Amniotic epithelial cell (primary cell): ENCODE measurements at places on chromosomes 7 and 10.

- DNase-seq: peak; percentile 35
Observed at GRCh38 chr10:26855186-26855585, 5.6 kb downstream of the ABI1 start.

- no peak for DNase-seq
Observed at GRCh38 chr7:2886391-2886790, 42.3 kb upstream of the GNA12 start.

- DNase-seq: peak; percentile 80
Observed at GRCh38 chr10:490891-491571, 198.4 kb downstream of the DIP2C start.

DNA sequence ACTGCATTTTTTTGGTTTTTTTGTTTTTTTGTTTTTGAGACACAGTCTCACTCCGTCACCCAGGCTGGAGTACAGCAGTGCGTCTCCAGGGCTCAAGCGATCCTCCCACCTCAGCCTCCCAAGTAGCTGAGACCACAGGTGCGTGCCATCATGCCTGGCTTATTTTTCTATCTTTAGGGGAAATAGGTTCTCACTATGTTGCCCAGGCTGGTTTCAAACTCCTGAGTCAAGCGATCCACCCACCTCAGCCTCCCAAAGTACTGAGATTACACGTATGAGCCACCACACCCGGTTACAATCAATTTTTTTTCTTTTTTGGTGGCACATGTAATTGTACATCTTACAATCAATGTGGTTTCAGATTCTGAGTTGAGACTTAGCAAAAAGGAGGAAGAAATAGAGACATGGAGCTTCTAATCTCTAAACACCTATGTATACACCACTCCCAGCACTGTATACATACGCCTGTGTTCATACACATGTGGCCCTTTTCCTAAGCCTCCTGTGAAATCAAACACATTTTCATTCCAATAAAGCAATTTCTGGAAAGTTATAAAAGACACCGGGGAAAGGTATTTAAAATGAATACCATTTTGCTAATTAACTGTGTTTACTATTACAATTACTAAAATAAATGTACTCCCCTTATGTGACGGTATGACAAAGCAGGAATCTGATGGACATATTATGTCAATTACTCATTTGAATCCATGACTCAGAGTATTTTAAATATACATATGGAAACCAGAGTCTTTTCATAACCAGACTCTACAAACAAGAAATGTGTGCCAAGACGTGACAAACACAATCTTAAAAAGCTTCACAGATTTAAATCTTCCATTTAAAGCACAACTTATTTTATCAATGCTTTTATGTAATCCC, 40.9 kb downstream of the SMURF1 start:
- peak; percentile 43 for DNase-seq

DNA sequence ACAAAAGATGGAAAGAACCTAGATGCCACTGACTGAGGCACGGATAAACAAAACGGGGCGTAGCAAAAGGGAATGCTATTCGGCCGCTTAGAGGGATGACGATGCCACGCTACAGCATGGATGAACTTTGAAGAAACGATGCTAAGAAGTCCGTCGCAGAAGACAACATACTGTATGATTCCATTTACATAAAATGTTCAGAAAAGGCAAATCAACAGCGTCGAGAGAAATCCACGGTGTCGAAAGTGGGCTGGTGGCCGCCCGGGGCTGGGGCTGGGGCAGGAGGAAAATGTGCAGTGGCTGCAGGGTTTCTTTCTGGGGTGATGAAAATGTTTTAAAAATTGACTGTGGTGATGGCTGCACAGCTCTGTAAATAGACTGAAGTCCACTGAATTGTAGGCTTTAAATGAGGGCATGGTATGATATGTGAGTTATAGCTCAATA, 24.1 kb downstream of the GNA12 start:
- no peak for DNase-seq

DNA sequence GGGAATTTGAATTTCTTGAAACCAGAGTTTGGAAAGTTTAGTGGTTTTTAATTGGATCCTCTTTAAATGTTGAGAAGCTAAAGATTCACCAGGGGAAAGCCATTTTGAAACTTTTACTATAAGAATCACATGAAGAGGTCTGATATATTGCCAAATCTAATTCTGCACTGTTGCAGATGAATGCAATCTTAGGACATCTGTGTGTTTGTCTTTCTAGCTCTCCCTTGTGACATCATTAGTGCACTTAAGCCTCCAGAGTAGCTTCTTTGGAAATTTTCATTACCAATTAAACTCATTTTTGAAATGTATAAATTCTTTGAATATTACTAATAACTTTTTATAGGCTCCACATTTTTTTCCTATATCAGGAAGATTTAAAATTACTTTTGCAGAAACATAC, 160.2 kb downstream of the BICC1 start:
- peak; percentile 7 for DNase-seq

GRCh38 chr7:81707966-81708365, 61.9 kb downstream of the HGF start:
- DNase-seq: no peak

DNA sequence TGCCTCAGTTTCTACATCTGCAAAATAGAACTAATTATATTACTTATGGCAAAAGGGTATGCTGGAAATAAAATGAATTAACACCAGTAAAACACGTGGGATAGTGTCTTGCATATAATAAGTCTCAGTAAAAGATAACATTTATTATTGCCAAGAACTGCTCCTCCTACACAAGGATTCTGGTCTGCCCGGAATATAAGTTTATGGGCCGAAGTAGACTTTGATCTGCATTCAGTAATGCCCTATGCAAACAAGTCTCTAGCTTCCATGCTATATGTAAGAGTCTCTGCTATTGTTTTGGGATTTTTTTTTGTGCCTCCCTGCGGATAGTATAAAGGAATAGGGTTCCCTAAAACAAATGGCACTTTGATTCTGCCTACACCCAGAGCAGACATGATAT, 125.6 kb upstream of the SLC26A5 start:
- DNase-seq: no peak

DNA sequence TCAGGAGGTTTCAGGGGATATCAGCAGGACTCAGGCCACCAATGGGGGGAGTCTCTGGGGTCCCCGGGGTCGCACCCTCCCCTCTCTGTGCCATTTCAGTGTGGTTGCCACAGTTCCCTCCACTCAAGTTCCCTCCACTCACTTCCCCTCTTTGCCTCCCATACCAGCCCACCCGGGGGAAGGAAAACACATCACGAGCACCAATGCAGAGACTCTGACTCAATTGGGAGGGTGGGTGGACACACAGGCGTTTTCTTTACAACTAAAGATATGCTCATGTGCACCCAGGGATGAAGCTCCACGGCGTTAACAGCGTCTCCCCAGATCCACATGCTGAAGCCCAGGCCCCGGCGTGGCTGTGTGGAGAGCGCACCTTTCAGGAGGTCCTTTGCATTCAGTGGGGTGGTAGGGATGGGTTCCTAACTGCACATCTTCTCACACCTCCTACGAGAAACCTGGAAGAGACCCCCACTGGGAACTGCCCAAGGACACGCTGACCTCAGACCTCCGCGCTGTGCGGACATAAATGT, 254.1 kb downstream of the ZMYND11 start:
- DNase-seq: no peak

DNA sequence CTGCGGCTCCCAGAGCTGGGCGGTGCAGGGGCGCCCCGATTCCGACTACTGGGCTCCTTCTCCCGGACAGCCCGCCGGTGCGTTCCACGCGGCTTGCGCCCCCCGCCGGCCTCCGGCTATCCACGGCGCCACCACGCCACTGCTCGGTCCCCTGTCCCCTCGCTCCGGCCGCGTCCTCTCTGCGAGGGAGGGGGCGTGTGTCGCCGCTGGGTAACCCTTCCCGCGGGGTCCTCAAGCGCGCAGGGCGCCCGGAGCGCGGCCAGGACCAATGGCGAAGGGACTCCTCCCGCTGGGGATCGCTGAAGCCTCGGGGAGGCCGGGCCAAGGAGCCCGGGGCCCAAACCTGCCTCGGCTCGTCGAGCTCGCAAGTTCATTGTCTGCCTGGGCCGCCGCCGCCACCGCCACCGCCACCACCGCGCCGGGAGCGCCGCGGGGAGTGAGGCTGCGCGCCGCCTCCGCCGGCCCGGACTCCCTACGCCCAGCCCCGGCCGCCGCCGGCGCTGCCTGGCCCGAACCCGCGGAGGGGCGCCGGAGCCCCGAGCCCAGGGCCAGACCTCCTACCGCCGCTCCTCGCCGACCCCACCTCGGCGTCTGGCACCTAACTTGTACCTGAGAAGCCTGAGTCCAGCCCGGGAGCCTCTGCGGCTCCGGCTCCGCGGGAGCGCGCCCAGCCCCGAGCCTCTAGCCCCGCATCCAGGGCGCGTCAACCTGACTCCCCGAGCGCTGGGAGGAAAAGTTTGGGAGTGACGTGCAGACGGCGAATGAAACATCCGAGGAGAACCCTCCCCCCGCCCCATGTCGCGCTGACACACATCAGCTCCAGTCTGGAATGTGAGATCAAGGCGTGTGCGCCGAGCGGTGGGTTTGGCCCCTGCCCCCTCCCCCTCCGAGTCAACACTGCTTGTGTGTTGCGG, at the start of gene CHST15:
Gene CHST15, minus strand, starts transcription at position 739 of the 914 bp plus-strand sequence. CDS start 47,386 bp downstream, outside the sequence.
- no peak for DNase-seq

DNA sequence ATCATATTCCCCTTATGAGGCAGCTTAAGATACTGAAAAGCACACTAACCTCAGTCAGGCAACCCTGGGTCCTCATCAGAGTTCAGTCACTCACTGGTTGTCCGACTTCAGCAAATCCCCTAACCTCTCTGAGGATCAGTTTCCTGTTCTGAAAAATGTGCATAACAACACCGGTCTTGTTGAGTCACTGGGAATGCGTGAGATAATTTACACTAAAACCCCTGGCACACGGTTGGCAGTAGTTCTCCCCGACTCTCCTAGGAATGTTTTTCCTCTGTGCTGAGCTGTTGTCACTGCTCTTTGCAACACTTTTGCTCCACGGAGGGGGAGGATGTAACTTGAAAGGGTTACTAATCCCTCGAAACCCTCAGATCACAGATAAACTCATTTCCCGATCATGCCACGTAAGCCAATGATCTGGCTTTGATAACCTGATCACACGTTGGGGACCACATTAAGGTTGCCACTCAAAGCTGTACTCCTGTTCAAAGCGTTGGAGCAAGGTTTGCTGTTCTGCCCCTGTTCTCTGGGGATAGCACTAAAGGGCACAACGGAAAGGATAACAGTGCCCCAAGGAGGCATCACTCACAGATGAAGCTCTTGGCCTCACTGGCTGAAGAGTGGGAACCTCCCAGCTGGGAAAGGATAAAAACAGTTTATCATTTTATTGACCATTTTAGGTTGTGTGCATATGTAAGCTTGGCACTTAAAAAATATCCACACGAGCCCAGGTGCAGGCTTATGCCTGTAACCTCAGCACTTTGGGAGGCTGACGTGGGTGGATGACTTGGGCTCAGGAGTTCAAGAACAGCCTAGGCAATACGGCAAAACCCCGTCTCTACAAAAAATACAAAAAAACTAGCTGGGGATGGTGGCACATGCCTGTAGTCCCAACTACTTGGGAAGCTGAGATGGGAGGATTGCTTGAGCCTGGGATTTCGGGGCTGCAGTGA, 5.0 kb upstream of the RBM17 start:
- DNase-seq: peak; percentile 56

DNA sequence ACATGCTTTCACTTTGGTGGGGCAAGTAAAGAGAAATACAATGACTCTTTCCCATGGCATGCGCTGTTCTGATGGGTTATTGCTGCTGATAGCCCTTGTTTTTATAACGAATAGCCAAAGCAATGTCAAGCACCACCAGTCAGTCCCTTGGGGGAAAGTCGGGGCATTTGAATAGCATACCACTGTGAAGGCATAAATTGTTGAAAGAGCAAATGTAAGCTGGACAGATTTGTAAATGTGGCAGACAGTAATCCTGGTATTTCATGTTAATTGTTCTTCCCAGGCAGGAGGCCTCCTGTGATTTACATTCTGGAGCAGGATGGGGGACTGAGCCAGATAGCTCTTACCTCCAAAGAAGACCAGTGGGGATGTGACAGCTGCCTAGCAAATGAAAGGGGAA, 293.3 kb downstream of the ADRA2A start:
- DNase-seq: no peak

DNA sequence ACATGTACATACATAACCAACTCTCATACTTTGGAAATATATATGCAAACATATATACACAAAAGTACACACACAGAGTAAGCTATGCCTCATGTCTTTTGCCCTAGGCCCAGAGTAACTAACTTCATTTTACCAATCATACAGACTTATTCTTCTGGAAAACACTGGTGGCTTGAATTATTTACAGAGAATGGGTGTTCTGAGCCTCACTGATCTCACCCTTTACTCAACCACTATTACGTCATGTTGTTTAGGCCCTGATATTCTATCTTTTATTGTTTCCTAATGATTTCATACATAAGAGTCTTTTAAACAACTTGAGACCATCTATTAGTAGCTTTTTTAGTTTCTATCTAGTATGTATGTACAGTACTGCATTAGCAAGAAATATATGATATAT, 43.0 kb downstream of the ANK3 start:
- peak; percentile 29 for DNase-seq

DNA sequence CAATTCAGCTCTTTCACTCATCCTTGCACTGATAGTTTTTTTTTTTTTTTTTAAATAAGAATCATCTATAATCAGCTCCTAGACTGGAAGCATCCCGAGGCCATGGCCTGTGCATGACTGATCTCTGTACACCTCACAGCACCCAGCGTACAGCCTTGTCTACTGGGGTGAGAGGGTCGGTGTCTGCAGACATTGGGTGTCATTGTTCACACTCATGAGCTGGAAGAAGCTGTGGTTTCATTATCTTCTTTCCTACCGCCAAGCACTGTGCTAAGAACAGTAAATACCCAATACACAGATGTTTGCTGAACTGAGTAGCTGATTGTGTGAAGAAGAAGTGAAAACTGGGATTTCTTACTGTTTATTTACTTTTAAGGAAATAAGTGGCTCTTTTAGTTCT, 123.6 kb downstream of the CLEC2L start:
- DNase-seq: peak; percentile 34

GRCh38 chr10:98414932-98415730, at the start of gene PYROXD2:
Gene PYROXD2, minus strand, starts transcription at chr10:98415182. Its CDS starts 47 bp downstream, at chr10:98415135.
- peak; percentile 90 for DNase-seq

GRCh38 chr7:77351539-77352004, 64.6 kb downstream of the GSAP start:
- DNase-seq: no peak

DNA sequence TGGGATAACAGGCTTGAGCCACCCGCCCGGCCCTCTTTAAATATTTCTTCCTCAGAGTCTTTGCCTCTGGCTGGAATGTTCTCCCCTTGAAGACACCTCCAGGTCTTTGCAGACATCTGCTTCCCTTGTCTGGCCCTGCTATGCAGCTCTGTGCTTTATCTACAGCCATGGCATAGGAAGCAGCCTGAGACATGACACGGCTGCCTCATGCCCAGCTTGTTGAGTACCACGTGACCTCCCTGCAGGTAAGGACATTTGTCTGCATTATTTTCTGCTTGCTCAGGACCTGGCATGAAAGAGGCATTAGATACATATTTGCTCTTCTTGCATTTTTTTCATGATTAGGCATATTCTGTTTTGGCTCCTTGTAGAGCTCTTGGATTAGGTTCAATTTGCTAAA, 113.8 kb upstream of the KLF6 start:
- DNase-seq: no peak
